ENCODE measurements at places on chromosomes 5 and 9.

DNA sequence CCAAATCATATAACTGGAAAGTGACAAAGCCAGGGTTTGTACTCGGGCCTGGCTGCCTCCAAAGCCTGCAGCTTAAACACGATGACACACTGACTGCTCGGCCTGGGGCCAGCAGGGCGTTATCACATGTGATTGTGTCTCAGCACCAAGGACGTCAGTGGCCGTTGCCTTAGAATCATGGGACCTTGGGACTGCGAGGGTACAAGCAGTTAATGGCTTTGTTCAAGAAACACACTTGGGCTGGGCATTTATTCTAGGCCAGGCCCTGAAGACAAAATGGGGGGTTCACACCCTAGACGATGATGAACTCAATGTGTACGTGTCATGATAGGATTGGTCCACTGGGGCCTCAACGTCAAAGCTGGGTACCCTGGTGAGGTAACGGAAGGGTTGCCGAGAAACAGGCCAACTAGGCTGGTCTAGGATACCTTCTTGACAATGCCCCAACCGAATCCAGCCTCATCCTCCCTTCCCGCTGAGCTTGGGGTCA, 13.0 kb downstream of the SH3PXD2B start:
- DNase-seq: no peak

- no peak for DNase-seq
Measured at GRCh38 chr5:154646745-154647113, 108.4 kb upstream of the LARP1 start.

GRCh38 chr5:86679529-86679928, 61.8 kb downstream of the COX7C start:
- no peak for DNase-seq

DNA sequence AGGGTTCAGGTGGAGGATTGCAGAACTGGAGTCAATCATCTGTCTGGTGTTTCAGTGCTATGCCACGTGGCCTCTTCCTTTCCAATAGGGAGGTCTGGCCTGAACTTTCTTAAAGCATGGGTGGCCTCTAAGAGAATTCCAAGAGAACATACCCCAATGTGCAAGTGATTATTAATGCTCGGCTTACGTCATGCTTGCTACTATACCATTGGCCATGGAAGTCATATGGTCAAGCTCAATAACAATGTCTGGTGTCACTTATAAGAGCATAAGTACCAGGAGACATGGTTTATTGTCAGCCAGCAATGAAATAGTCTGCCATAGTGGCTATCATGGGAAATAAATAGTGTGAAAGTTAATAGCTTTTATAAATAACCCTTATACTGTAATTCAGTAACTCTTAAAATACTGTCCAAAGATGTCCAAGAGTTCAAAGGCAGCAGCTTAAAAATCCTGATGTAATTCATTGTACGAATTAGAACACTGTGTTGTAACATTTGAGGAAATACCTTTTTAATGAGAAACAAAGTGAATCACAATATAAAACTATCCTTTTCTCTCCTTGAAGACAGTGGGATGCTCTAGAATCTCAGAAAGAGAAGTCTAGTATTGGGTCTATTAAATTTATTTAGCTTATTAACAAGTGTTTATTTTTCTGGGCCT, 355.4 kb upstream of the PRR16 start:
- no peak for DNase-seq

DNA sequence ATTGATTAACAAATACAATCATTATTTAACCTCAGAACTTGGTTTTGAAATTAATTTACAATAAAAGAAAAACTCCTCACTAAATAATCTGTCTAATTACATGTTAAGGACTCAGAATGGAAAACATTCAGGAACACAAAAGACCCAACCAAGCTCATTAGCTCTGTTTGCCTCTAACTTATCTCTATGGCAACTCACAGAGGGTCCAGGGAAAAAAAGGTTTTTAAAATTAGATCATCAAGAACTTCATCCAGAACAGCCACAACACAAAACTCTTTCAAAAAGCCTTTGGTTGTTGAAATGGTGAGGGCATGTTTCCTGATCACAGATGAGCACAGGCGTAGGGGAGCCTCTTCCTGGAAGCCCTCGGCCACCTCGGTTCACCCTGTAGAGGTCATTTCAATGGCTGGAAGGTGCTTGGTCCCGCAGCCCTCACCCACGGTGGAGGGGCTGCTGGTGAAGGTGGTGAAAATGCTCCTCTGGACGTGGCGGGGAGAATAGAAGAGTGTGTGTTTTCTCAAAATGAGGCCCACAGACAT, 17.2 kb upstream of the TCF7 start:
- no peak for DNase-seq

DNA sequence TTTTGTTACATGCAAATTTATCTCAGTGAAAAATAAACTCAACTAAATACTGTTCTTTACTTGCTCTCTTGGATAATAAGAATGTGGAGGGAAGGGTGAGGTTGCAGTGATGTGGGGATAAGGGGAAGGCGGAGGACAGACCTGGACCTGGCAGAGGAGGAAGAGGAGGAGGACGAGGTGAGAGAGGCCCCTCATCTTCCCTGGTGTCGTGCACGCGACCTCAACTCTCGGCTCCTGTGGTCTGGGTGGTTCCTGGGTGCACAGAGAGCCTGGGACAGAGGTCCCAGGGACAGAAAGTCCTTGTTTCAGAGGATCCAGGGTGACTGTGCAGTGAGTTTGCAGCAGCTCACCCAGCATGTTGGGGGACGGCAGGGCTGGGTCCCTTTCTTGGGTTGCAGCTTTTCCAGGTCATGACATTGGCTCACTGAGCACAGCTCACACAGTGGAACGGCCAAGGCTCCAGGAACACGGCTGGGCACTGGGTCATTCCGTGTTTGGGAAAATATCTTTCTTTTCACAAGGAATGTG, 37.7 kb upstream of the LPCAT1 start:
- DNase-seq: no peak

GRCh38 chr5:11289208-11289607, 528.2 kb upstream of the DAP start:
- DNase-seq: no peak

DNA sequence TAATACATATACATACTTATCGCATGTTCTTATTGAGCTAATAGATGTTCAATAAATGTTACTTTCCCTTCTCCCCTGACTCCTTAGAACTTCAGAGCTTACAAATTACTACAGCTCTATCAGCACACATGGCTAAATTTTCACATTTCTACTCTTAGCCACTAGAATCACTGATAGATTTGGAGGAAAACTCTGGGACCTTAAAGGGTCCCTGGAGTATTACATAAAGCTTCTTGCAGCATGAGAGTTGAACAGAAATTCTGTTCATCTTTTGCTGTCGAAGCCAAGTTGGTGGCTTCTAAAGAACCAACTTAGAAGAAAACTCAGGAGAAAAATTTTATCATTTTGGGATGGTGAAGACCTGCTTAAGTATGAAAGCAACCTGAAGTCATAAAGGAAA, 15.5 kb downstream of the B4GALT1 start:
- no peak for DNase-seq

DNA sequence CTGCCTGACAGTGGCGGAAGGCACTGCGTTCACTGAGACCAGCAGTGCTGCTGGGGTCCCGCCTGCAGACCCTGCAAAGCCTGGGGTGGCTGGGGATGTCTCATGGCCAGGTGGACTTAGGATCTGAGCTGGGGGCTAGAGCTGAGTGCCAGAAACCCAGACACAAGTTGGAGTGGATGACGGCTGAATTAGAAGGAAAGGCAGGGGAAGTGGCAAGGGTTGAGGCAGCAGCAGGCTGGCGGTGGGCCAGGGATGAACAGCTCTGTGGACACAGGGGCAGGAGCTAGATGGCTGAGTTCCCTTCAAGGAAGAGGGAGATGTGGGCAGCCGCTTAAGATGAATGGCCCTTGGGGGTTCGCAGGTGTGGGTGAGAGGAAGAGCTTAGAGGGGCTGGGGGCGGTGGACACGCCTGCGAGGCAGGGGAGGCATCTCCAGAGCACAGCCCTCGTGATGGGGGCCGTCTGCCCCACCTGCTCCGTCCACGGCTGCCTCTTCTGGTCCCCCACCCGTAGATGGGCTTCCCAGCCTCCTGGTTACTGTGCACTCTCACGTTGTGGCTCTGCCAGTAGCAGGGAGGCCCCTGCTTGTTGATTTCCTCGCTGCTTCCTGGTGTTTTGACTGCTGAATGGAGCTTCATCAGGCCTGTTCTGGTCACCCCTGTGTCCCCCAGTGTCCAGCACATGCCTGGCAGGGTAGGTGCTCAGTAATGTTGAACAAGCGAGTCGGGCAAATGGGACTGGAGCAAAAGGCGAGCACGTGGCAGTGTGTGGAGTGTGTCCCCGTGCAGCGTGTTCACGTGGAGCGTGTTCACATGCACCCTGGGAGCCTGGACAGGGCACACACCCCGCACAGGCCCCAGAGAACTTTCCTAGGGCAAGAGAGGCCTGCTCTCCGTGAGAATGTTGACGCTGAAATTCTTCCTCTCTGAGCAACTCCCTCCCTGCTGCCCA, 168.2 kb downstream of the CACNA1B start:
- no peak for DNase-seq

- DNase-seq: no peak
Measured at GRCh38 chr5:71924980-71925379, 182.3 kb upstream of the MAP1B start.

DNA sequence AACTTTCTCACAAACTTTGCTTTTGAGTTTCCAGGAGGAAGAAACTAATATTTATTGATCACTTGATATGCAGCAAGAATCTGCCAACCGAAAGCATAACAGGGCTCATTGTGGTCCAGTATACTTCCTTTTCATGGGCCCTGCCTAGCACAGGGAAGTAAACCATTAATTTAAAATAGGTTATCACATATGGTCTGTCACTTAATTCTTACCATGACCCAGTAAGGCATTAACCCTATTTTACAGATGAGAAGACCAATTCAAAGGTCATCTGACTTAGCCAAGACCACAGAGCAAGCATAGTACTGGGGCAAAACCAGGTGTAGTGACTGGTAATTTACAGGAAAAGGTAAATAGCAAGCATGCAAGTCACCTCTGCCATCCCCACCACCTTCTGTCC, 336.9 kb upstream of the DMAC1 start:
- DNase-seq: no peak

DNA sequence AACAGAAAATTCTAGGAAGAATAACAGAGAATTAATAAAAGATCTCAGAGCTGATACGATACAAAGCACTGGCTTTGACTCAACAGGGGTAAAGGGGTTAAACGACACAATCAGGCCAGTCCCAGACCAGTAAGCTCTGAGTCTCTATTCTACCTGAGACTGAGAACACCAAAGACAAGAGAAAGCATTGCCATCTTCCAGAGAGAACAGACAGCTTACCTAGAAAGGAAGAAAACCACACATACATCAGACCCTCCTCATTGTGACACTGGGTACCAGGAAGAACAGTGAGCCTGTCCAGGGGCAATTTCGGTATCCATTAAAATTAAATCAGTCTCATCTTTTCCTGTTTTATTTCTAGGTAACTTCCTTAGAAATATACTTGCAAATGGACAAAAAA, 41.1 kb downstream of the MRPL36 start:
- DNase-seq: no peak

DNA sequence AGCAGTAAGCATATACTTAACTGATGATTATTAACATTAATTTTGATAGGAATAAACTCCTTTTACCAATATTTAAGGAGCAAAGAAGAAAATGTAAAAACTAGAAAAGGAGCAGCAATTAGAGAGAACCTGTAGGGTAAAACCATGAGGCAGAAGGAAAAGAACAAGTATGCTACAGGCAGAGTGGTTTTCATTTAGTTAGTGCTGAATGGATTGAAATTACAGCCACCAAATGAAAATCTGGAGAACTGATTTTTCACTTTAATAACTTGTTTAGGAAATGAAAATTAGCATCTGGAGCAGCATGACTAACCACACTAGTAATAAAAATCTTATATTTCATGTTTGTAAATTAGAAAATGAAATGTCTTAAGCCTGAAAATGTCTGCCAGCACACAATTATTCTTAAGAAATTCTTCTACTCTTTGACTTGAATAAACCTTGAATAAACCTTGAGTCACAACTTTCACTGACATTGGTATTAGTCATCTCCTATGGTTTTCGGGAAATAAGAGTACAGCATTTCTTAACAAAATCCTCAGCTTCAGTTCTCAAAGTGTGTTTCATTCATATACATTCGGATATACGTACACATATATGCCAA, 1504.9 kb upstream of the C9orf72 start:
- DNase-seq: no peak

- no peak for DNase-seq
Measured at GRCh38 chr5:97163360-97163764, 19.7 kb downstream of the RIOK2 start.

- no peak for DNase-seq
Measured at GRCh38 chr5:3212869-3213268, 382.8 kb upstream of the IRX1 start.

DNA sequence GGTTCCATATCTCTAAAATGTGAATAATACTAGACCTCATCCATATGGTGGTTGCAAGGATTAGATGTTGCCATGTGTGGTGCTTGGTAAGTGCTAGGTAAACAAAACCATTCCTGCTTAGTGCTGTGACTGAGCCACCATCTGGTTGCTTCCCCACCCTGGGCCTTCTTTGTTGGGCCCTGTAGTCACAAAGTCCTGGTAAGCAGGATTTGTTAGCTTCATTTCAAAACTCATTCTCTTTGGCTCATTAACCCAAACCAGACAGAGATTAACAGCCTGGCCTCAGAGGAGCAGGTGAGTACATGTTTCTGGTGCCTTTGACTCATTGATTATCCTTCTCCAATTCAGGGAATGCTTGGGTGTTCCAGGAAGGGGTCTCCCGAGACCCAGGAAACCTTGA, 240.2 kb downstream of the ARHGAP26 start:
- no peak for DNase-seq
